Ascending aorta (tissue), 2 donors: ENCODE measurements at places on chromosomes 7 and 10.
A peak's percentile ranks its signal among the peaks of the same experiment; 100 is the strongest.

- DNase-seq: no peak
Observed at GRCh38 chr7:12423355-12423996, 19.8 kb upstream of the VWDE start.

- DNase-seq: no peak
Observed at GRCh38 chr10:12252882-12253546, 57.0 kb downstream of the CDC123 start.

- DNase-seq: no peak
Observed at GRCh38 chr10:36066850-36067249, 424.8 kb upstream of the FZD8 start.

- DNase-seq: peak; percentile 48
Observed at GRCh38 chr7:120996333-120996987, 7.9 kb downstream of the CPED1 start.

GRCh38 chr10:111109501-111110242 is 32.8 kb downstream of the ADRA2A start:
- DNase-seq: no peak

DNA sequence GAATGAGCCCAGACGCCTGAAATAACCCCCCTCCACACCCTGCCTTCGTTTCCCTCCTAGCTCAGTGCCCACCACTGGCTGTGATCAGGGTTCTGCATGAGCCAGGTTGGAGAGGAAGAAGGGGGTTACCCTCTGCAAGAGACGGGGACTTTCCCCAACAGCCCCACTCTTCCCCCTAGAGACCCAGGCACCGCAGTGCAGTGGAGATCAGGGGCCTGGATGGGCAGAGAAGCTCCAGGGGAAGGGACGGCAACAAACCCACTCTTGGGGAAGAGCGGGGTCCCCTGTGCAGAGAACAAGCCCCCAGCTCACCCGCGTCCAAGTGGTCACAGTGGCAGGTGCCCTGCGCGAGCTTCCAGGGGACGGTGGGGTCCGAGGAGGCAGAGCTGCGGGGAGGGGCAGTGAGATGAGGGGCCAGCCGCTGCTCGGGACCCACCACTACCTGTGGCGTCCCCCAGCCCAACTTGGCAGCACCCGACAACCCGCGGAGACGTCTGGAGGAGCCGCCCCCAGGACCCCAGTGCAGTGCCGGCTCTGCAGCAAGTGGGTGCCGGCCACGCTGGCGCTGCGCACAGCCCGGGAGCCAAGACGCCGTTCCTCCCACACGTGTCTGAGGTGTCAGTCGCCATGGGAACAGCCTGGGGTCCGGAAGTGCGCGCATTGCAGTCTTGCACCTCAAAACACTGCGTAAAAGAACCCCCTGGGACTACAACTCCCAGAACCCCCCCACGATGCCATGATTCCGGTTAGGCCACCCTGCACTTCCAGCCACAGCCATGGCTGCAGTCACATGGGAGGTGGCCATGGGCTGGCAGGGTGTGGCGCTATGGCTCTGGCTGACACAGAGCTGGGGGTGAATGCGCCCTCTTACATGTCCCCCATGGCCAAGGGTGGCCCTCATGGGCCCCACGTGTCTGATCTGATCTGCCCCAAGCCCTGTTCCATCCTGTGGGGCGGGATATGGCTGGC is 45.8 kb upstream of the WIPI2 start:
- DNase-seq: no peak

GRCh38 chr7:143258831-143259230 is 4.4 kb upstream of the GSTK1 start:
- DNase-seq: no peak

GRCh38 chr7:131300078-131300477 is 27.6 kb upstream of the MKLN1 start:
- no peak for DNase-seq

- DNase-seq: no peak
Observed at GRCh38 chr7:5445981-5446594, 22.5 kb upstream of the TNRC18 start.

DNA sequence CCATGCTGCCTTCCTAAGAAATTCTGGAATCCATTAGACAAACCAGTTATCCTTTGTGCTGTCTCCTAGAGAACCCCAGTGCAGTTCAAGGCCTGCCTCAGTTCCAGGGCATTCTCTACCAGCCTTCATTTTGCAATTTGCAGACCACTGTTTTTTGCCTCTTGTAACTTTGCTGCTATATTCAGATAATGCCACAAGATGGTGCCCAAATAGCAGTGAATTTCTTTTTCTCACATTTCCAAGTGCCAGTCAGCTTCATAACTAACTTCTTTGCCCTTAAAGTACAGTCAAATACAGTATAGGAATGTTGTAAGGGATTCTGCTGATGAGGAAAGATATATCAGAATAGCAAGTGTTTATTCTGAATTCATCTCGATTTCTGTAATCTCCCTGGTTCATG is 25.2 kb downstream of the LOXL4 start:
- no peak for DNase-seq

DNA sequence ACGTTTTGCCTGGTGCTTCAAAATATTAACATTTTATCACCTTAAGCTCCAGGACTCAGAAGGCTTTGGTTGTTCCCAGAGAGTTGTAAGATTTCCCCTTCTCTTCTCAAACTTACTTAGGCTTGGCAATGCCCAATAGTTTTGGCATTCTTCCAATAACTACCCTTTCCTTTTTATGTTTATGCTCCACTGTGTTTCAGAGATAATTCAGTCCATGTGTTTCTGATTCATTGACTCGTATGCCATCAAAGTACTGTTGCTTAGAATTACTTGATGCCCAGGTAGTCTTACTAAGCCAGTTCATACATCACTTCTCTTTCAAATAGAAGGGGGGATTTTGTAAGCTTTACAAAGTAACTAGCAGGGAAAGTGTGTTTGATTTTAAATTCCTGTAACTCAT is 66.6 kb downstream of the AGMO start:
- DNase-seq: no peak

- DNase-seq: no peak
Observed at GRCh38 chr10:133466683-133467275, 13.0 kb downstream of the SCART1 start.

DNA sequence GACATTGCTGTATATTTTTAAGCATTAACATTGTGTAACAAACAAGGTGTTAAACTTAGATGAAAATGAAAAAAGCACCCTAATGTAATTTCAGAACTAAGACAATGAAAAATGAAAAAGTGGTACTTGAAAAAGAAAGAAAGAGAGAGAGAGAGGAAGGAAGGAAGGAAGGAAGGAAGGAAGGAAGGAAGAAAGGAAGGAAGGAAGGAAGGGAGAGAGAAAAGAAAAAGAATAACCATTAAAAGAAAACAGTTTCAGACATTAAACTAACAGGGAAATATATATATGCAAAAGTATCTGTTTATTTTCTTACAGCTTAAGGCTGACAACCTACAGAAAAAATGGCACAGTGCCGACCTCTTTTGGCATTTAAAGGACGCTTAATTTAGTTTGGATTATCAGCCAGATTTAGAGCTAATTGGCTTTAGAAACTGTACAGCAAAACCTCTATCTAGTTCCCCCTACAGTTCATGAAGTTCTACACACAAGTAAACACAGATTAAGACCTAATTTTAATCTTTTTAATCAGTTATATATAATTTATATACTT is 13.8 kb downstream of the MTERF1 start:
- DNase-seq: no peak

DNA sequence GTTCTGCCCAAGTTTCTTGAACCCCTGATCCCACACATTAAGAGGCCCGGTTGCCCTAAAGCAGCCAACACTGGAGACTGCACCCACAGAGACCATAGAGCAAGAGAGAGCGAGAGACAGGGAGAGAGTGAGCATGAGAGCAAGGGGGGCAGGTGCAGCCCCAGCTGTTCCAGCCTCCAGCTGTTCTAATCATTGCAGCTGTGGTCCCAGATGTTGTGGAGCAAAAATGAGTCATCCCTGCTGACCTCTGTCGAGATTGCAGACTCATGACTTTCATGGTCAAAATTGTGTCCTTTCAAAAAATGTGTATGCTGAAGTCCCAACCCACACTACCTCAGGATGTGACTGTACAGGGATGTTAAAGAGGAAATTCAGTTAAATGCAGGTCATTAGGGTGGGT is 143.9 kb upstream of the FRMD4A start:
- no peak for DNase-seq

DNA sequence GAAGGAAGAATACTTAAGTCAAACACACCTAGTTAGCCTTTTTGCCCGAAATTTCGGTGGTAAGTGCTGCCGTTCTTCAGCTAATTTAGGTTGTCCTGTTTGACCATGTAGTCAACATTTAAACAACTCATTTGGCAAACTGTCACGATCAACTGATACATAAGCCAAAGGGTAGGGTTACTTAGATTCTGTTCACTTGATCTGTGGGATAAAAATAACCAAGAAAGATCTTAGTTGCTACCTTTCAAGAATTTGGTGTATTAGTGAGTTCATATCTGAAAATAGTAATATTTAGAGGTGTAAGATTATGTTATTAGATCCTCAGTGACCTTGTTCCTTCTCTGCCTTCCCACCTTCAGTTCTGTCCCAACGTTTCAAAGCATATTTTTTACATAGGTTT is 2.0 kb downstream of the TNKS2 start:
- DNase-seq: no peak

- peak; percentile 80 for DNase-seq
Observed at GRCh38 chr10:27743877-27744801, 1.5 kb downstream of the MKX start.

- no peak for DNase-seq
Observed at GRCh38 chr7:96238976-96239766, 82.7 kb downstream of the SLC25A13 start.

DNA sequence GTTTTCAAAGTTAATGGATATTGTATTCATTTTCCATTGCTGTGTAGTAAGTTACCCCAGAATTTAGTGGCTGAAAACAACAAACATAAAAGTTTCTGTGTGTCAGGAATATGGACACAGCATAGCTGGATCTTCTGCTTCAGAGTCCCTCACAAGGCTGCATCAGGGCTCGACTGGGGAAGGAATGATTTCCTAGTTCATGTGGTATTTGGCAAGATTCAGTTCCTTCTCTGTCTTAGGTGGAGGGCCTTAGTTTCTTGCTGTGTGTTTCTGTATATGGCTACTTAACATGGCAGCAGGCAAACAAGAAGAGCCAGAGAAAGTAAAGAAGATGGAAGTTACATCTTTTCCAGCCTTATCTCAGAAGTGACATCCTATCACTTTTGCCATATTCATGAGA is 51.1 kb downstream of the TPST1 start:
- no peak for DNase-seq

GRCh38 chr7:4042402-4043045 is 639.6 kb upstream of the FOXK1 start:
- DNase-seq: no peak

GRCh38 chr10:132461103-132461682 is 64.2 kb downstream of the PWWP2B start:
- DNase-seq: no peak

GRCh38 chr7:123581162-123581459 is 20.5 kb upstream of the ASB15 start:
- DNase-seq: no peak

- DNase-seq: no peak
Observed at GRCh38 chr7:123067814-123068213, 72.3 kb upstream of the TAS2R16 start.

- DNase-seq: no peak
Observed at GRCh38 chr7:87038993-87039690, 20.3 kb downstream of the ELAPOR2 start.

DNA sequence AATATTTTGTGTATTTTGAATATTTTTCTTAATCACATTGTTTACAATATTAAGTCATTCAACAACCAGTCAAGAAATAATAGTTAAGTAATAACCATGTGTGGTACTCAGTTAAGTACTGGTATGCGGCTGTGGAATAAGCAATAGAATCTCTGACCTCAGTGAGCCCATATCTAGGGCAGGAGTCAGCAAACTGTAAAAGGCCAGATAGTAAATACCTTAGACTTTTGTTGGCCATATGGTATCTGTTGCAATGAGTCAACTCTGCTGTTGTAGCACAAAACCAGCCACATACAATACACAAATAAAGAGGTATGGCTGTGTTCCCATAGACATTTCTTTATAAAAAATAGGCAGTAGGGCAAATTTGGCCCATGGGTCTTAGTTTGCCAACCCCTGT is 311.6 kb upstream of the SEMA3A start:
- no peak for DNase-seq

- no peak for DNase-seq
Observed at GRCh38 chr10:64873088-64873487, 1351.9 kb downstream of the REEP3 start.

GRCh38 chr7:55046582-55047342 is 27.9 kb downstream of the EGFR start:
- no peak for DNase-seq

- DNase-seq: no peak
Observed at GRCh38 chr10:31926160-31926559, 2.5 kb downstream of the ARHGAP12 start.

GRCh38 chr7:85774986-85775385 is 588.1 kb upstream of the SEMA3D start:
- DNase-seq: no peak

- no peak for DNase-seq
Observed at GRCh38 chr10:30392564-30392990, 41.4 kb upstream of the MAP3K8 start.

- DNase-seq: no peak
Observed at GRCh38 chr10:95241533-95241932, 47.5 kb downstream of the ACSM6 start.

- DNase-seq: peak; percentile 60
Observed at GRCh38 chr7:157526005-157526912, 189.5 kb downstream of the DNAJB6 start.

DNA sequence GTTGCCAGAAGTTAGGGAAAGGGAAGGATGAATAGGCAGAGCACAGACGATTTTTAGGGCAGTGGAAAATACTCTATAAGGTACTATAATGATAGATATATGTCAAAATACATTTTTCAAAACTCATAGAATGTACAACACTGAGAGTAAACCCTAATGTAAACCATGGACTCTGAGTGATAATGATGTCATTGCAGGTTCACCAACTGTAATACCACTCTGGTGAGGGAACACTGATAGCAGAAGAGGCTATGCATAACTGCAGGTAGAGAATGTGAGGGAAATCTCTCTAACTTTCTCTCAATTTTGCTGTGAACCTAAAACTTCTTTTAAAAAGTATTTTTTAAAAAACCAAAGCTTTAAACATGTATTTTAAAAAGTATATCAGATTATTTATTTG is 22.1 kb downstream of the POT1 start:
- no peak for DNase-seq
